ENCODE measurements at places on chromosomes 3 and 15.

DNA sequence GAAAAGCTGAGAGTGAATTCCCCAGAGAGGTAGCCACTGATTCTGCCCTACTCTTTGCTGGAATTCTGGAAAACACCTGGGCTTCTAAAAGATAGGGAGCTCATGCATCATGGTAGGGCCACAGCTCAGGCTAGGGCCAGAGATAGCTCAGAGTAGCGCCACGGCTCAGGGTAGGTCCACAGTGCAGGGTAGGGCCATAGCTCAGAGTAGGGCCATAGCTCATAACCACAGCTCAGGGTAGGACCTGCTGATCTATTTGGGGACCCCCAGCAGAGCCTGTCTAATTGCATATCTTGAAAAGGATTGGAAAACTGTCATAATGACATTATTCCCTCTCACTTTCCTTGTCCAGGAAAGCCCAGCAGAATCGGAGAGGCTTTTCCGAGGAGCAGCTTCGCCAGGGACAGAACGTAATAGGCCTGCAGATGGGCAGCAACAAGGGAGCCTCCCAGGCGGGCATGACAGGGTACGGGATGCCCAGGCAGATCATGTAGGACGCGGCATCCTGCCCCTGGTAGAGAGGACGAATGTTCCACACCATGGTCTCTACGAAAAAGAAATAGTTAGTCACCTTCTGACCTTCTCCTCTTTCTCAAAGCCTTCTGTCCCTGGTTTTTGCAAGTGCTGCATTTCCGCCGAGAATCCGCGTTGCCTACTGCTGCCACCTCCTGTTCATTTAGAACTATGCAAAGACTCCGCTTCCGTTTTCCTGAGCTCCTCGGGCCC lies 14.5 kb downstream of the TAGLN3 start:
- peak; percentile 79 for DNase-seq

DNA sequence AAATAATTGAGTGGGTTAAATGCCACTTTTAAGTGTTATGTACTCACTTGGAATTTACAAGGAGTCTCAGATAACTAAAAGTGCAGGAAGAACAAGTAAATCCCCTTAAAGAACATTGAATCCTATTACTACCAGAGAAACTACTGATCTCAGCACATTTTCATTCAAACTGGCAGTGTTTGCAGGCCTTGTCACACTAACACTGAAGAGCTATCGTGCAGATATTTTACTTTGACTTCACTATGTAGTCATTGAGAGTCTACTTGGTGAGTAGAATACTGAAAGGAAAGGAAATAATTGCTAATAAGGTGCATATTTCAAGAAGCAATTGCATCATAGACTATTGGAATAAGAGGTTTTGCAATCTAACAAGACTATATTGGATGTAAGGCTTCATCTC lies 721.4 kb upstream of the CBLB start:
- DNase-seq: no peak

GRCh38 chr3:135125171-135125801 lies 330.2 kb downstream of the EPHB1 start:
- DNase-seq: no peak

- no peak for DNase-seq
Measured at GRCh38 chr3:190401963-190402362, 14.0 kb downstream of the CLDN16 start.

GRCh38 chr3:115280506-115280905 lies 133.4 kb upstream of the ZBTB20 start:
- DNase-seq: no peak

- DNase-seq: no peak
Measured at GRCh38 chr3:100060685-100061484, 53.4 kb downstream of the FILIP1L start.

- no peak for DNase-seq
Measured at GRCh38 chr3:78255403-78255802, 1215.5 kb downstream of the ROBO2 start.

GRCh38 chr15:45873781-45874180 lies 239.0 kb downstream of the SQOR start:
- no peak for DNase-seq

DNA sequence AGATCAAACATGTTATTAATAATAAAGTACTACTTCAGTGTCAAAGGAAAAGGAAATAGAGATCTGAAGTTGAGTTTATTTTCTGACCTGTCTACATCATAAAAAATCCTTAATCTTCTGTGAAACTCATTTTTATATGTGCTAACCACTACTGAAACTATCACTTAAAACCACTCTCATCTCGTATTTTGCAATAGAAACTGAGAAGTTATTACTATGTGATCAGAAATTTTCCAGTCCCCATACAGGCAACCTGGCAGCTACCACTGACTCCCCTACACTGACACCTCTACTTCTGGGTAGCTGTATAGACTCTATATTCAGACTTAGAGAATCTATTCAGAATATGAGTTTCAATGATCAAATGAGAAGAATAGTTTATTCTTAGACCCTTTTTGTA lies 8.3 kb downstream of the HDGFL3 start:
- peak; percentile 31 for DNase-seq

DNA sequence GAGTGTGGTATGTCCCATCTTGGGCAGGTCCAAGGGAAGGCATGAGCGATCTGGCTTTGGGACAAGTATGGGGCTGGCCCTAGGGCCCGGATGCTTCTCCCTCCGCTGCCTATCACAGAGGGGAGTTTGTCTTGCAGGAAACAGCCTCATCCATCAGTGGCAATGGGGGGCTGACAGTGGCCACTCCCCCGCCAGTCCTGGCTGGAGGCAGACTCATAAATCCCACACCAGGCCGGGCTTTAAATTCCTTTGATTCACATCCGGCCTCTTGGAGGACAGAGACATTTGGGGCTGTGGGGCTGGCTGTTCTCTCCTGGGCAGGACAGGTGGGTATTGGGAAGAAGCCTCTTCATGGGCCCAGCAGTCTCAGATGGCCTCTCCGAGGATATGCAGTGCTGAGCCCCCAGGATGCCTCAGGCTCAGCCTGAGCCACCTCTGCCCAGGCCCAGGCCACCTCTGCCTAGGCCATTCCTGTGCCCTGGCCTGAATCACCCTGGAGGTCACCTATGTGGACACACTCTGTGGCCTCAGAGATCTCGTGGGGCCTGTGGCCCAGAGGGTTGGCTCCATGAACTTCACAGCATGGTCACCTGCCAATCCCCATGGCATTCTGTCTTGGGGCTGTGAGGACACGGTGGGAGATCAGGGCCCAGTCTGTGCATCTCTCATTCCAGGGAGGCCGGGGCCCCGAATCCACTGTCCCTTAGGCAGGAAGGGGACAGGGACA lies 84.2 kb upstream of the GOLGA6L4 start:
- DNase-seq: no peak

GRCh38 chr3:185720326-185720725 lies 104.5 kb downstream of the IGF2BP2 start:
- no peak for DNase-seq

- peak; percentile 62 for DNase-seq
Measured at GRCh38 chr3:124565013-124565412, 165.2 kb upstream of the UMPS start.

DNA sequence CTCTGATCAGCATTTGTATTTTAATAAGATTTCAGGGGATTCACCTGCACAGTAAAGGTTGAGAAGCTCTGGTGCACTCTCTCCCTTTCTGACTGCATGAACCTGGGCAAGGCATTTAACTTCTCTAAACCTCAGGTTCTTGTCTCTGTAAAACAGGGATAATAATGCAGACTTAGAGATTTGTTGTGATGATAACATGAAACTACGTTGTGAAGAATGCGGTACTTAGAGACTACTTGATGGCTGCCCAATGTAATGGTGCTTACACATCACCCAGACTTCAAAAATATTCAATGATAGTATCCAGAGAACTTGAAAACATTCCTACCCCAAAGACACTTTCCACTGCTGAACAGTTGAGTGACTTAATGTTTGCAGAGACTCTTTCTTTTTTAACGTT lies 19.8 kb upstream of the TNFSF10 start:
- no peak for DNase-seq

DNA sequence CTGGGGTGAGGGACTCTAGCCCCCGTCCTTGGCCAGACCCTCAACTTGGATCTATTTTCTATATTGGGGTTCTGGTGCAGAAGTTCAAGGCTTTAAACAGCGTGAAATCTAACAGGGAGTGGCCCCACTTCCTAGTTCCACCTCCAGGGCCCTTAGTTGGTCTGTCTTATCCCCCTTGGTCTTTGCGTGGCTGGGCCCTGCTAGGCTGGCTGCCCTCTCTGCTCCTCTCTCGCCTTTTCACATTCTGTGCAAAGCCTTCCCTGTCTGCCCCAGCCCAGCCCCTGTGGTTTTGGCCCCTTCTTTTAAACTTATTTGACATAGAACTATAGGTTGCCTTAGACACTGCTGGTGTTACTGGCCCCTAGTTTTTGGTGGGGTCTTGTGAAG lies 5.6 kb downstream of the PPCDC start:
- DNase-seq: no peak

GRCh38 chr15:39864116-39864515 lies 56.0 kb downstream of the GPR176 start:
- DNase-seq: no peak

- DNase-seq: no peak
Measured at GRCh38 chr15:90154861-90155626, 46.1 kb upstream of the SEMA4B start.

DNA sequence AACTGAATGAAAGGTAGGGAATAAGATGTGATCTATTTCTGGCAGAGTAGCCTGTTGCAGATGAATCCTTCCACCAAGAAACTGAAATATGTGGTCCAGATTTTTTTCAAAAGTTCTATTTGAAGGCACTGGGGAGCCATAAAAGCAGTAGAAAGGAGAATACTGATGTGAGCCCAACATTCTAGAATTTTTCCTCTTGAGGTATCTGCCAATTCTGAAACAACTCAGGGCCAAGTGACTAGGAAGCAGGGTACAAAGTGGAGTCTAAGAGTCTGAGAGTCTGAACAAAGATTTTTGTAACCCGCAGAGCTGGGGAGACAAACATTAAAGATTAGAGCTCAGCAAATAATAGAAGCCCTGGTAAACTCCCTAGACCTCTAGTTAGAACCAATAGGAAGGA lies 58.3 kb upstream of the SLCO3A1 start:
- no peak for DNase-seq

GRCh38 chr3:24451461-24452099 lies 43.1 kb downstream of the THRB start:
- no peak for DNase-seq

GRCh38 chr3:147729641-147730040 lies 320.5 kb downstream of the ZIC1 start:
- DNase-seq: no peak

- no peak for DNase-seq
Measured at GRCh38 chr15:99481951-99482230, 83.9 kb upstream of the MEF2A start.

DNA sequence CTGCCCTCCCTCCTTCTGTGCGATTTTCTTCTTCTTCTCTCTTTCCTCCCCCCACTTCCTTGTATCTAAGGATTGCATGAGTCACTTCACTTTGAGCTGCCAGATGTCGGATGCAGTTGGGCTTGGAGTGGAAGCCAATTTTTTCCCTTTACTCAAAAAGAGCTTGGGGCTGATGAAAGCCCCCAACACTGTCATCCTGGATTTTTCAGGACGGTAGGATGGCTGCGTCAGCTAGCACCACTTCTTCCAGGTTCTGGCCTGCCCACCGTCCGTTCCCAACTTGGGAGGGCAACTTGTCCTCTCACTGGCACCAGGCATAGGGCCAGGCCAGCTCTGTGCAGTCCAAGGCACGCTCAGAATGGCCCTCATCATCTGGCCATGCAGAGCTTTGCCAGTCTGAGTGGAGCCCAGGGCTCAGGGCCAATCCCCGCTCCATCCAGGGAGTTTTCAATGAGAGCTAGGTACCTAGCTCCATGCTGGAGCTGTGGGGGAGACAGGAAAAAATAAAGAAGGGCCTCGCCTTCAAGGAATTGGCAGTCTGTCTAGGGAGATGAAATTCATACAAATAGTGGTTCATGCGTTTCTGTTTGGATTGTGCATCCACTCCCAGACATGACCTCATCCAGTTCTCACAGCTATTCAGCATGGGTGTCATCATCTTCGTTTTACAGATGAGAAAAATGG lies 47.7 kb upstream of the INSYN1 start:
- DNase-seq: no peak

DNA sequence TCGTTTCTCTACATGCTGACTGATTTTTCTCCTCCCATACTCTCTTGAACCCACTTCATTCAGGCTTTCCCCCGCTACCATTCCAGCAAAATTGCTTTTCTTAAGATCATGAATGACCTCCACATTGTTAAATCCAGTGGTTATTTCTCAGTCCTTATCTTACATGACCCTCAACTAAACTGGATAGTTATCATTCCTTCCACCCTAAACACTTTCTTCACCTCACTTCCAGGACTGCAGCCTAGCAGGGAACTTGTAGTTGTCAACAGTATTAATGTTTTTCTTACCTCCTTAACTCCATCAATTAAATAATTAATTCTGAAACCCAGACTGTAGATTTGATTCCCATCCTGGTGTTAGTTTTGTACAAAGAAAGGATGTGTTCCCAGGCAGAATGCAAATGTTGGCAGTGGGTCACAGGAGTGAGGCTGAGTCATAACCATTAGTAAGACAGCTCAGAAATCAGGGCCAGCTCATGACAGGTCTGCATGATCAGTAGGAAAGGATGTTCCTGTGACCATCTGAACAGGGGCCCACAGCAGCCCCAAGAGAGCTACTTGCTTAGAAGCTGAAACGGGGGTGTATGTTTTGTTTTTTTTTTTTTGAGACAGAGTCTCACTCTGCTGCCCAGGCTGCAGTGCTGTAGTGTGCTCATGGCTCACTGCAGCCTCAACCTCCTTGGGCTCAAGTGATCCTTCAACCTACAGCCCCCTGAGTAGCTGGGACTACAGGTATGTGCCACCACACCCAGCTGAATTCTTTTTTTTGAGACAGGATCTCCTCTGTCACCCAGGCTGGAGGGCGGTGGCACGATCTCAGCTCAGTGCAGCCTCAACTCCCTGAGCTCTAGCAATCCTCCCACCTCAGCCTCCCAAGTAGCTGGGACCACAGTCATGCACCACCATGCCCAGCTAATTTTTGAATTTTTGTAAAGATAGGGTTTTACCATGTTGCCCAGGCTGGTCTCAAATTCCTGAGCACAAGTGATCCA lies 9.1 kb downstream of the BCL2L10 start:
- DNase-seq: peak; percentile 34

DNA sequence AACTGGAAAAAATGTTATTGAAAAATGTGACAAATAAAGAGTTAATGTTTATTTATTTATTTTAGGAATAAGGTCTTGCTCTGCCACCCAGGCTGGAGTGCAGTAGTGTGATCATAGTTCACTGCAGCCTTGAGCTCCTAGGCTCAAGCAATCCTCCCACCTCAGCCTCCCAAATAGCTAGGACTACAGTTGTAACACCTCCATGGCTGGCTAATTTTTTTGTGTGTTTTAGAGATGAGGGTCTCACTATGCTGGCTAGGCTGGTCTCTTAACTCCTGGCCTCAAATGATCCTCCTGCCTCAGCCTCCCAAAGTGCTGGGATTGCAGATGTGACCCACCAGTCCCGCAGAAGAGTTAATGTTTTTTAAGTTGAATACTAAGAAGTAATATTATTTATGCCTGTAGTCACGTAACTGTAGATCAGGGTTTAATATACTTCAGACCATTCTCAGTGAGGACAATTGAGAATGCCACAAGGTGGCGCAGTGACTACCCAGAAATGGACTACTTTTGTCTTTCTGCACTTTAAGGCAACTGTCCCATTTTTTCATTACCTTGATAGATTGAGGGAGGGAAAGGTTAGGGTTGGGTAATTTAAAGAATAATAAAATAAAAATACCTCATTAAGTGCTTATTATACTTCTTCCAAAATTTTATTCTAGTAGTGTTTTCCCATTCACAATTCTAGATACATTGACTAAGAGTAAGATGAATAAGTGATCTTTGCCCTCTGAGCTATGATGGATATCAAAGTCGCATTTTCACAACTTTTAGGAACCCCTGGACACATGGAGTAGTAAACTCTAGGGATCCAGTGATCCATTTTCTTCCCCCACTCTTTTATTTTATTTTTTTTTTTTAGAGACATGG lies 6.0 kb downstream of the MUC13 start:
- peak; percentile 74 for DNase-seq

- DNase-seq: no peak
Measured at GRCh38 chr15:71493526-71493925, 316.8 kb upstream of the NR2E3 start.
